ENCODE measurements at places on chromosomes 5 and 9.

DNA sequence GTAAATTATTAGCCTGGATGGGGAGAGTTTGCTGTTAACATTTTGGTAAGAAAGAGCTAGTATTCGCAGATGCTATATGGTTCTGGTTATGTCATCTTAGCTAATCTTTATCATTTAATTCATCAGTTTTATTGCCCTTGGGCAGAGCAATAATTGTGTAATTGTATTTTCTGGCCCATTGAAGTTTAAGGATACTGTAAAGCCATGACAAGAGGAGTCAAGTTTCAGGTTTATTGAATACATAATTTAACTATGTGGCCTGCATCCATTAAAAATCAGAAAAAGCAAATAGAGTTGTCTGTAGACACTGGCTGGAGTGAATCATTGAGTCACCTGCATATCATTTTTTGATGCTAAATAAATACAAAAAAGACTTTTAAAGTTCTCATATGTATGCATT lies 255.8 kb downstream of the PRELID2 start:
- DNase-seq, result no peak

- DNase-seq, result no peak
Observed at GRCh38 chr5:27328480-27328879, 290.1 kb upstream of the CDH9 start.

DNA sequence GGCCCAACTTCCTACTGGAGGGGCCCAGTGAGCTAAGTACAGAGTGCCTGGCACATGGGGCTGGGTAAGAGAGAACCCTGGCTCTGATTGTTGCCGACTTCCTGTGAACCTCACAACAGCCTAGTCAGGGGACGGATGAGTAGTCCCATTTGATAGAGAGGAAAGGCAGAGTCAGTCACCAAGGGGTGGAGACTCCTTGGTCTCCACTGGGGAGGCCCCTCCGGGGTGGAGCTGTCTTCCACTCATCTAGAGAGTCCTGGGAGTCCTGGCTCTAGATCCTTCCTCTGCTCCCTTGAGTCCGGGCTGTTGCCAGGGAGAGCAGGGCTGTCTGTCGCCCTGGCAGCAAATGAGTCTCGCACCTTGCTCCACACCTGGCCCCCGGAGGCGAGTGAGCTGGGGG lies 8.0 kb downstream of the GRK6 start:
- peak; percentile 78 for DNase-seq

GRCh38 chr5:176621661-176622079 lies 8.7 kb downstream of the SNCB start:
- no peak for DNase-seq

DNA sequence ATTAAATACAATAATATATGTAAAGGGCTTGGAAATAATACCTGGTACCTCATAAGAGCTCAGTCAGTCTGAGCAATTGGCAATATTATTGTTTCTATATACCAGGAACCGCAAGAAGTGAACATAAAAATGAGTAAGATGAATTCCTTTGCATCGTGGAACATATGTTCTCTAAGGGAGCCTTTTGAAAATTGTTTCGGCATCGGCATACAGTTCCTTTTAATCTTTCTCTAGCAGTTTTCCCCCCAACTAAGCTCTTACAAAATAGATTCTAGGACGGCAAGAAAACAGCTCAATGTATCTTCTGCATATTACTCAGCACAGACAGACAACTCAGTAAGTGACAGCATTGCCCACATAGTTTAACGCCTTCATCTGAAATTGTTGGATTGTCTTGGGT lies 426.6 kb upstream of the WWC1 start:
- no peak for DNase-seq

DNA sequence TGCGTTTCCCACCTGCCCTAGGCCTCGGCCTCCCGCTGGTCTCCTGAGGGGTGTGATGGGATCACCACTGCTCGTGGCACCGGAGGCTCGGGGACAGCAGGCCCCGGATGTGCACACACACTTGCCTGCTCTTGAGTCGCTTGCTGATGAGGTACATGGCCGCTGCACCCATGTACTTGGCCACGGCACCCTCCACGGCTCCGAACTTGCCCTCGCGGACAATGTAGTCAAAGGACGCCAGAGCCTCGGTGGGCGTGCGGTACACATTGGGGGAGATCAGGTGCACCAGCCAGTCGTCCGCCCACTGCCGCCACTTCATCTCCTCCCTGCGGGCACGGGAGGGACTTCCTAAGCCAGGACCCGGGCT lies 4.7 kb downstream of the PTGES2 start:
- DNase-seq, result no peak

- DNase-seq, result no peak
Observed at GRCh38 chr5:153959134-153959957, 79.4 kb downstream of the FAM114A2 start.

DNA sequence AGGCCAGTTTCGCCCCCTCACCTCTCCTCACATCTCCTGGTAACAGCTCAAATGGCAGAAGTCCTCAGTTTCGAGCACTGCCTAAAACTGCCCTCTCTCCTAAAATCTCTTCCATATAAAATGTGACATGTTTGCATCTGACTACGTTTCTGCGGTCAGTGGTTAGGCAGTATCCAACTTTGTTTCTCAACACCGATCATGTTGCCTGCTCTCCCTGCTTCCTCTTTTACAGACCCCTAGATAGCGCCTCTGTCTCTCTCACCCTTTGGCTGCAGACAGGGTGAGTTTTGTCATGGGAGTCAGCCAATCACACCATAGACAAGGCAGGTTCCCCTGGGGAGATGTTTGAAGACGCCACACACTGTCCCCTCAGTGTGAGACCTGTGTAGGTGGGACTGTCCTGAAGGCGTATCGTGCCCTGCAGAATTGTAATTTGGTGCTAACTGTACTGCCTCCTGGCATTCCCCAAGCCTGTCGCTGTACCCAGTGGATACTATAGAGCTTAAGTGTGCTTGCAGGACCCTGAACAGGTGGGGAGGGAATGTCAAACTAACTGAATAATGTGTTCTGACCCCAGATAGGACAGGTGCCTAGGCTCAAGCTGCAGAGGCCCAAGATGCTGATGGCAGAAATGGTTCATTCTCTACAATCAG lies 1.1 kb downstream of the HEXB start:
- peak; percentile 12 for DNase-seq

GRCh38 chr5:123350742-123351141 lies 72.5 kb downstream of the CEP120 start:
- DNase-seq, result no peak

DNA sequence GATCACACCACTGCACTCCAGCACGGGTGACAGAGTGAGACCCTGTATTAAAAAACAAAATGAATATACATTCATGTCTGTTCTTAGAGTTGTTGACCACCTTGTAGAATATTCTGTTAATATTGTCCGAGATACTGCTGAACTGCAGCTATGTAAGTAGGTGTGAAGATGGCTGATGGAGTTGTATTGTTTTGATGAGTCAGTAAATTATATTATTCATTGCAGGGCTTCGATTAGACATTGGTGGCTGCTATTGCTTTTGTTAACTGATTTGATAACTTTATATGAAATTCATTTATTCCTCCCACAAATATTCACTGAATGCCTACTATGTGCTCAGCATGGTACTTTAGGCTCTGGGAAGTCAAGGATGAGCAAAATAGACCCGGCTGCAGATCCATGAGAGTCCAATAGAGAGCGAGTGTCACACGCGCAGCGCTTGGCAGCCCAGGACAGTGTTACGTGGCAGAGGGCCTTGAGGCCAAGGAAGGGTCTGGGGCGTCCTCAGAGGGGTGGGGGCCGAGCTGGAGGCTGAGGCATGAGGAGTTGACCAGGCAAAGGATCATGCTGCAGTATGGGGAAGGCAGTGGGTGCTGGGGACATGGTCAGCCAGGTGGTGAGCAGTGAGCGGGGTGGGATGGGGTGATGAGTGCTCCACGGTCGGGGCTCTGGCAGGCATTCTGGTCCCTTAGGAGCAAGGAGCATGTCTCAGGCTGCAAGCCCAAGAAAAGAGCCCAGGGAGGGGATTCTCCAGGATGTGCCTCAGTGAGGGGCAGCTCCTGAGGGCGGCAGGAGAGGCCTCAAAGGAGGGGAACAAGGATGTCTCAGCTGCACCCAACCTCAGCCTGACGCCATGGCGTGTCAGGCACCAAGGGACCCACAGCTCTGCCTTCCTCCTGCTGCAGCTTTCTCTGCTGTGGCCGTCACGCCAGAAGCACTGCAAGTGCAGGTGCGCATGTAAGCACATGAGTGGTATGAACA lies 243.5 kb downstream of the GADD45G start:
- no peak for DNase-seq

GRCh38 chr9:94870465-94870792 lies 143.9 kb downstream of the AOPEP start:
- no peak for DNase-seq

DNA sequence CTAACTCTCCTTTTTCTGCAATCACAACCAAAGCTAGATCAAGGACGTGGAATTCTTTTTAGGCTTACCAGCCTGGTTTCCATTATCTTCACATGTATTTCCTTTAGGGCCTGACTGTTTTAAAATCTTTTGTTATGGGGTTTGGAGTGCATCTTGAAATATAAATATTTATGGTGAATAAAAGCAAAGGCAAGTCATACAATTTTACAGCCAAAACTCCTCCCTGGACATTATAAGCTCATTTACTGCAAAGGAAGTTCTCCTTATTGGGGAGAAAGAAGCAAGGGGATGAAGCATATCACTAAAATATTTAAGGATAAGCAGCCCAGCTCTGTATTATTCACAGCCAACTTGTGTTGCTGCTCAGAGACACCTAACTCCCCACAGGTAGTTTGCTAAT lies 132.2 kb upstream of the TARS1 start:
- no peak for DNase-seq

Data from activated CD4-positive, alpha-beta T cell treated with anti-CD3 and anti-CD28 coated beads, Interleukin-2, amount 50 U/mL, for 16 hours (primary cell).